ENCODE measurements at places on chromosomes 1 and 21. TPM values are rescaled to one million over a fixed set of nuclear protein-coding genes. Genes with fewer than 3 reads are reported as not detected.

Gene MR1
- total RNA-seq, result 16.3 TPM

Gene SLC41A1
- total RNA-seq, result 7.2 TPM

Gene SFN
- 2,315 TPM for total RNA-seq

Gene RHD
- total RNA-seq, result not detected

Gene PIK3C2B
- total RNA-seq, result 23.7 TPM

Gene S100A3
- total RNA-seq, result 9.6 TPM

Gene ZC3H12A
- total RNA-seq, result 43.6 TPM

Gene EXTL1
- not detected for total RNA-seq

Gene CFAP126
- not detected for total RNA-seq

Gene PLA2G2E
- not detected for total RNA-seq

Gene HSF2BP
- 0.92 TPM for total RNA-seq

Gene DTL
- total RNA-seq, result 6.7 TPM

Gene AMY1C
- total RNA-seq, result not detected

Gene SPAG17
- 18.8 TPM for total RNA-seq

Gene PADI3
- total RNA-seq, result 3.3 TPM

Gene SLAMF9
- total RNA-seq, result 0.28 TPM

Gene ZNF695
- 1.6 TPM for total RNA-seq

Gene LCE1C
- 1.00 TPM for total RNA-seq

Gene CCDC17
- total RNA-seq, result 2.5 TPM

Gene MPL
- total RNA-seq, result 0.48 TPM

Gene PTPN7
- total RNA-seq, result 1.2 TPM

Gene C1orf185
- total RNA-seq, result not detected

Gene PRELP
- 1.5 TPM for total RNA-seq

Gene C1orf94
- total RNA-seq, result not detected
